ENCODE measurements at places on chromosomes 4 and X.

GRCh38 chrX:139890991-139891700 is 41.7 kb downstream of the ATP11C start:
- DNase-seq: no peak

- no peak for DNase-seq
Observed at GRCh38 chr4:139896091-139896604, 230.5 kb downstream of the MGST2 start.

DNA sequence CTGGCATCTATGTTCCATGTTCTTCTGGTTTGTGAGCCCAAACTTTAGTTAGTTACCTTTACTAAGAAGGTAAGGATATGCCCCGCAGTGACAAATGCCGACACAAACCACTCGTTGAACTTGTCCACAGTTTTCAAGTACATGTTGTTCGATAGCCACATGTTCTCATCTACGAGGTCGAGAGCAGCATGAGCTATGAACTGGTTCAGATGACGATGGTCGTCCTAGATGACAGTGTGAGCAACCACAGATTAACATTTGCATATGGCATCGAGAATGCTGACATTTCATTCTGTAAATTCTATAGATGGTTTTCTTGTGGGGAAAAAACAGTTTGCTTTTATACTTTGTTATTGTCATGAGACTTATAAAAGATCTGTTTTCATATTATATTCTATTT is 18.0 kb downstream of the TRAPPC2 start:
- no peak for DNase-seq

DNA sequence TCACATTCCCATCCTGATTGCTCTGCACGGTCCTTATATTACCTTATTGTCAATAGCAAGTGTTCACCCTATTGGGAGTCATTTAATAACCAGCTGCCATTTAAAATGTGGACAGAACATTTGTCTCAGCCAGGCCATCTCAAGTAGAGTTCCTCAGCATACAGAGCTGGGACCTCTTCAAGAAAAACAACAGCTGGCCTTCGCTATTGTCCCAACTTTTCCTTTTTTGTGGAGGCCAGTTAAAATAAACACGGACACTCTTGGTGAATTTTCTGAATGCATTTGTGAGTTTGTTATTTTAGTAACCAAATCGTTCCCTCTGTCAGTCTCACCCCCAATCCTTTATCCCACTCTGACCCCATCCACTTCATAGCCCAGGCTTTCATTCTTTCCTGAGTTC is 395.3 kb upstream of the PITX2 start:
- DNase-seq: no peak

DNA sequence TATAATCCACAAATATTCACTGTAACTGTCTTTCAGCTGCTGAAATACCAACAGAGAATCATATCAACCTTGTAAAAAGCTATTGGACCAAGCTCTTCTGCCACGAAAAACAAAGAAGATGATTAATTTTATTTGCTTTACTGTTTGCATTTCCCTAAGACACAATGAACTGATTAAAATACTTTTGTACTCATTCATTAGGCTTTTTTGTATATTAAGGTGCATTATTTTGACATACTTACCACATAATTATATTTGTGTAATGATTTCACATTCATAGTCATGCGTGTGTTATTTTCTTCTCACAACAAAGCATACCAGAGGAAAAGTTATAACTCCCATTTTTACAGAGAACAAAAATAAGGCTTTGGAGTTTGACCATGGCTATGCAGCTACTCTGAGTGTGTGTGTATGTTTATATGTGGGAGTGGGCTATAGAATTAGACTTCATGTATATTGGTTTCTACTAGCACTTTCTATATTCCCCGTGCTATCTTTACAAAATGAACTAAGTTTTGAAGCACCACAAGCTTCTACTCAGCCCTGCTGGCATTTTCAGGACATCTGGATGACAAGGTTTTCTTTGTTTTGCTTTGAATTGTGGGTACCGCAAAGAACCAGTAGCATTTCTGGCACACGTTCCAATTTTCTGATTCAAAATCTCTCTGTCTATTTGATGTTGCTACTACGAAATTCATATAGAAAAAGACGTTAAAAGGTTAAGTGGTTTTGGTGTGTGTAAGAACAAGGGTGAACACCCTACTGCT is 11.0 kb upstream of the FGF5 start:
- no peak for DNase-seq

- no peak for DNase-seq
Observed at GRCh38 chrX:103779141-103779789, 2.6 kb downstream of the PLP1 start.

- peak; percentile 7 for DNase-seq
Observed at GRCh38 chrX:118528071-118528737, 32.6 kb downstream of the DOCK11 start.

Measured in activated CD8-positive, alpha-beta memory T cell treated with anti-CD3 and anti-CD28 coated beads for 48 hours (primary cell).